ENCODE measurements at places on chromosomes 2 and 18. TPM values are rescaled to one million over a fixed set of nuclear protein-coding genes. Genes with fewer than 3 reads are reported as not detected.

The CNDP1 gene
- not detected for total RNA-seq

The ADRA2B gene
- not detected for total RNA-seq

The CCDC150 gene
- 4.4 TPM for total RNA-seq

DNA sequence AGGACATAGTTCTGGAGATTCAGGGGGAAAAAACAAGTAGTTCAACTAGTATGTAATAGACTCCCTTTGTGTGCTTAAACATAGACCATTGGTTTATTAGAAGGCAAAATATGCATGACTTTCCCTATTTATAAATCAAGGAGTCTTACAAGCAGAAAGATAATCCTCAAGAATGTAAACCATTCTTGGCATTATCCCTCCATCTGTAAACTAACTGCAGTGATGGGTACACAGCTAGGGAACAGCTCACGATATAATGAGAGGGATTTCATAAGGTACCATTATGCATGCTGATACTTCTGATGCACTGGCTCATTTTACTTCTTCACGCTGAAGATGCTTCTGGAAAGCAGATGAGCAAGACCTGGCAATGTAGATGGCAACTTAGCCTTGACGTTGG, 878 bp downstream of the FBXO15 start:
- peak; percentile 1 for DNase-seq

DNA sequence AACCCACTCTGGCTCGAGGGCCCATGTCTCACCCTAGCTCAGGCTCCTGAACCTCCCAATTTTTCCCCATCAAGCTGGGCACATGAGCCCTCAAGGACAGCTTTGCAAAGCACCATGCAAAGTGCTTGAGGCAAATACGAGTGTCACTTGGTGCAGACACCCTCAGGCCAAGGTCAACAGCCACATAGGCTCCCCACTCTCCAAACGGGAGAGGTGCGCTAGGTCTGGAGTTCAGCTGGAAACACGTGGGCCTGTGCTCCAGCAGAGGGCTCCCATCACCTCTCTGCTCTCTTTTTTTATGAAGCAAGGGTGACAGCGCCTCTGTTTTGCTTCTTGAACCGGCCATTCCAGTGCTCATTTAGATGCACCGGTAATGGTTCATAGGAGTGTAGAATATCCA, 11.9 kb upstream of the ARHGAP25 start:
- DNase-seq = no peak

- DNase-seq = no peak
Observed at GRCh38 chr2:120244656-120245519, 7.8 kb upstream of the RALB start.

DNA sequence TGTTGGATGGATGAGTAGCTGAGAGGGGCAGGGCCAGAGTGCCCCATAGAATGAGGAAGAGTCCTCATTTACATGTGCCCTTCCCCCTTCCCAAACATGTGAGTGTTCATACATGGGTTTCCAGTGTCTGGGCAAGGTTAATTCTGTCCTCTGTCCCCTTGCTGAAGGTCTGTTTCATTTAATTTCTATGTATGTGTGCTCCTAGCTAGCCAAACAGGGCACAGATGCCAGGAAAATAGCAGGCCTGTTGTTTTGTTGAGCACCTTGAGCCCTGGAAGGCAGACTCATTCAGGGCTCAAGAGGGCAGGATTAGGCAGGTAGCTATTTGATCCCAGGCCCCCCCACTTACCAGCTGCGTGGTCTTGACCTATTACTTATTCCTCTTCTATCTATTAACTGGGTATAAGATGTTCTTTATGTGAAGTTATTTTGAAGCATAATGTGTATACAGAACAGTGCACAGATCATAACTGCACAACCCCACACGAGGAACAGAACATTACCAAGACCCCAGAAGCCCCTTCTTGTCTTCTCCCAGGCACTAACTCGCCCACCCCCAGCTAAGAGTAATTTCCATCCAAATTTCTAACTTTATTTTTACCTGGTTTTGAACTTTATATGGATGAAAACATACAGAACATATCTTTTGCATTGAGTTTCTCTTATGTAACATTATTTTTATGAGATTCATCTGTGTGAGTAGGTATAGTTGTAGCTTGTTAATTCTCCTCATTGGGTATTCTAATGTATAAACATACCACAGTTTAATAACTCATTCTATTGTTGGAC, 164.3 kb downstream of the RPIA start:
- DNase-seq = no peak

The COLEC12 gene
- total RNA-seq = 0.02 TPM

- DNase-seq = no peak
Observed at GRCh38 chr18:74477771-74478170, 18.4 kb upstream of the CNDP2 start.

The L3MBTL4 gene
- total RNA-seq = not detected

The CFAP221 gene
- total RNA-seq = 0.57 TPM

GRCh38 chr18:35110059-35110458, 68.8 kb downstream of the MAPRE2 start:
- DNase-seq = no peak

The IL1RL1 gene
- total RNA-seq = not detected

The CRYGD gene
- not detected for total RNA-seq

DNA sequence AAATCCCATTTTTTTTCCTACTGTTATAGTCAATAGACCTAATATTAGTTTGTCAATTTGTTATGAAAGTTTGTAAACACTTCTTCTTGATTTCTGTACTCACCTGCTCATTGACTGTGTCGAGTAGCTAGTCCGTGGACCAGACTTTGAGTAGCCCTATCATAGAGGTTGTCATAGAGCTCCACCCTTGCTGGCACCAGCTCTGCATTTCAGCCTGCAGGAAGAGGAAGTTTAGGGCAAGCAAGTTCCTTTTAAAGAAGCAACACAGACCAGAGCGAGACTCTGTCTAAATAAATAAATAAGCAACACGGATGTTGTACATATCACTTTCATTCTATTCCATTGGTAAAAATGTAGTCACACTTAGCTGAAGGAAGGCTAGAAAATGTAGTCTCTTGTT, 74.0 kb downstream of the MCFD2 start:
- DNase-seq = no peak

GRCh38 chr2:54551123-54551756, 95.1 kb downstream of the SPTBN1 start:
- DNase-seq = no peak

DNA sequence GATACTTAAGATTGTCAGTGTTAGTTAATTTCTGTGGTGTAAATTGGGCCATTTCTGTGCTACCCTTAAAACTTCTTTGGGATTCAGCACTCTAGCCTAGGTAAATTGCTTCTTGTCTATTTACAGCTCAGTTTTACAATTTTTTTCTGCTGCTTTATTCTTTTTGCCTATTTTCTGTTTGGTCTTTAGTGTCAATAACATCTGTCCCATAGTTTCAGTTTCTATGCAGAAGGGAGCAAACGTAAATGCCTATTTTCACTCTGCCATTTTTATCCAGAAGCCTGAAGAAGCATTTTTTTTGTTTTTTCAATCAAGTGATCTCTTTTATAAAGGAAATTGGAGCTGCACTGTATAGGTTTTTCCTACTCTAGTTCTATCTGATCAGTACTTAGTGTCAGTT, 564.9 kb upstream of the MEX3C start:
- no peak for DNase-seq

The SMC6 gene
- total RNA-seq = 38.6 TPM

The USP40 gene
- 62.0 TPM for total RNA-seq

The STPG4 gene
- 4.4 TPM for total RNA-seq

DNA sequence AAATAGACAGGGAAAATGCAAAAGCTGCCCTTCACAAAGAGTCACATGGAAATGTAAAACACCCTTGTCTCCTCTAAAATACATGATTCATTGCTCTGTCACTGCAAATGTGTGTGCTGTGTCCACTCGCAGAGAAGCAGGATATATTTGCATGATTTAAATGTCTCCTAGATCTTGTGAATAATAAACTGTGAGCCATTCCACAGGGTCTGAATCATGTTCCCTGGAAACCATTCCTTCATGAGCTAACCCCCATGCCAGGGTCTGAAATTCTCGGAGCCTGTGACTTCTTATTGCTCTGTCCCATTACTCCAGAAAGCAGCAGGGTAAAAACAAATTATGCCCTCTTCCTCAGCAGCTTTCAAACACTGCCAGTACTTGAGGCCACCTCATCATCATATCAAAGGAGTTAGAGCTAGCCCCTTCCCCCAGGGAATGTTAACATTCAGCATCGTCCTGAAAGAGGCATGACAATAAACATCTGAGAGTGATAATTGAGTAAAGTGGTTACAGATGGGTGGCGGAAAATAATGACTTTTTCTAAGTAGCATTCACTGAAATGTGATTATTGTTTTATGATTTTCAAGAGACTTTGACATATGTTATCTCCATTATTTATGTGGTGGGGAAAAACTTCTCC, 11.7 kb upstream of the CNGA3 start:
- peak; percentile 90 for DNase-seq

The LRP1B gene
- total RNA-seq = 0.03 TPM

The G6PC2 gene
- total RNA-seq = not detected

- no peak for DNase-seq
Observed at GRCh38 chr18:35227254-35227653, 13.6 kb upstream of the ZNF397 start.

- DNase-seq = peak; percentile 83
Observed at GRCh38 chr18:28267878-28268625, 91.1 kb upstream of the CDH2 start.

DNA sequence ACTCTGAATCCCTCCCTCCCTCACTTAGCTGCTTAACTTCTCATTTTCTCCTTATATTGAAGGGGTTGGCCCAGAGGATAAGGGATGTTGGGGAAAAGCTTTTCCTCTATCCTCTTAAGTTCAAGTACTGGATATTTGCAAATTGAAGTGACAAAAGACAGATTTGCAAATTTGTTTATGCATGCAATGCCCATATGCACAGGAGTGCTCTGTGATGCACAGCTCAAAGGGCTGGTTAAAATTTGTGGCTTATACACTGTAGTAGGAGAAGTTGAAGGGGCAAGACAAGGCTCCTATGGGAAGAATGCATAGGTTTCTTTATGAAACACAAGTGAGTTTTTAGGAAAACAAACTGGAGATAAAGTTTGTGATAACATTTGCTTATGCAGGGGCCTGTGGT, 8.4 kb upstream of the MSH6 start:
- DNase-seq = no peak

- peak; percentile 46 for DNase-seq
Observed at GRCh38 chr2:155350783-155351580, 652.5 kb downstream of the KCNJ3 start.

DNA sequence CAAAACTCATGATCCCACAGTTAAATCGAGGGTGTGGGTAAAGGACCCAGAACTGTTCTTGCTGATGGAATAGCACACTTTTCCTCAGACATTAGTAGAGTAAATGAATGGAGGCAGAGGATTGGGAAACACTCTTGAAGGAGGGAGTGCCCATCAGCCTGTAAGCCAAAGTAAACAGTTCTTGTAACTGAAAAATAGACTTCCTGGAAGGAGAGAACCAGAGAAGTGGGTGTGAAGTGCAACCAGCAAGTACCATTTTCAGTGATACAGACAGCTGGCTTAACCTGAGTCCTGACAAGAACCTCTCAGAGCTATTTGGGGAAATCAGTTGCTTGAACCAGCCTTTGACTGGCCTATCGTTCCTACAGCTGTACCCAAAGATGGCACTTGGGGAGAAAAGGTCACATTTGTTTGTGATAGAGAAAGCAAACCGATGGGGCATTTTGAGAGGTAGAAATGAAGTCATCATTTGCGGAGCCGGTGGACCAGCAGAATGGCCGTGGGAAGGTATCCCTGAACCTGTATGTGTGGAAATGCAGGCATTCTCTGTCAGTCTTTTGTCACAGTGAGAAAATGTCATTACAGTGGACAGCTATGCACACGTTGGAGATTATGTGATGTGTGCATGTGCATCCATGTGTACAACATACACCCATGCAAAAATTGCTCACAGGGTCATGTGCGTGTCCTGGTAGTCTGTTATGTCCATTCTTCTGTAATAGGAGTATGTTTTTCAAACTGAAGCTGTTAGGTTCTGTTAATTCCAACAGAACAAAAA, 17.8 kb downstream of the CRIM1 start:
- peak; percentile 64 for DNase-seq

GRCh38 chr2:50995610-50996009, 36.3 kb downstream of the NRXN1 start:
- peak; percentile 80 for DNase-seq

GRCh38 chr18:48824231-48824970, 126.4 kb downstream of the SMAD7 start:
- DNase-seq = no peak

- DNase-seq = no peak
Observed at GRCh38 chr18:10923141-10923540, 226.2 kb downstream of the PIEZO2 start.

DNA sequence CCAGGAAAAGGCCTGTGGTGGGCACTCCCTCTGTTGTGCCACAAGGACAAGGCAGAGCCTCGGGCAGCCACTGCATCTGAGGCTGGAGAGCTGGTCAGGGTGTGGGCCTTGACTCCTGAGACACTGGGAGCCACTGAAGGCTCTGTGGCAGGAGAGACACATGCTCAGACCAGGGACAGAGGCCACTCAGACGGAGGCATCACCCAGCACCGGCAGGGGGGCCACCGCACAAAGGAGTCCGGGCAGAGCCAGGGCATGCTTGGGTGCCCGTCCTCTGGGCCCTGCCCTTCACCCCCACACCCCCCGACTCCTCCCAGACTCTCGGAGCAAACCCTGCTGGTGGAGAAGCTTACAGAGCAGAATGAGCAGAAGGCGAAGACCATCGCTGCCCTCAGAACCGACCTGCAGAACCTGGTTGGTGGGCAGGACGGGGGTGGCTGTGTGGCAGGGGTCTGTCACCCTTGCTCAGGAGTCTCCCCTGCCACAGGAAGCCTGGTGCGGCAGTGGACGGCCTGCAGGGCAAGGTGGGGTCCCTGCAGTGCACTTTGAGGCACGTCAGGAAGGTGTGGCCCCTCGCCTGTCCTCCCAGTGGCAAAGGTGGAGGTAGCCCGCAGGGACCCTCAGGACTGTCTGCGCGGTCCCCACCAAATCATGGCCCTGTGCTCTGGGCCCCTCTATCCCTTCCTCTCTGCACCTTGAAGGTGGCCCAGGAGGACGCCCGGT, 26.0 kb downstream of the CROCC2 start:
- DNase-seq = no peak

DNA sequence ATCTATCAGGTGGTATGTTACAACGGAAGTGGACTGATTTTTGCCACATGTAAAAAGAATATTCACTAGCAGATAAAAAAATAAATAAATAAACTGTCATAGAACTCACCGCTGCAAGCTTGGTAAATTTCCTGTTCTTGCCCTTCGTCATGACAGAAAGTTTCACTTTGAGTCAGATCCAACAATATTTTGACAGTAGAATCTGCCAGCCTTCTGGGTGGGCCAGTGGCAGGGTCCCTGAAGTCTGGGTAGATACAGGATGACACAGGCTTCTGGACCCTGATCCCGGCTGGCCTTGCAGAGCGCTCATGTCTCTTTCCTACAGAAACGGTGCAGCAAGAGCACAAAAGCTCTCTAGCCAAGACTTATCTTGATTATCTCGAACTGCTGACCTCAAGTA, 97.8 kb upstream of the PMAIP1 start:
- DNase-seq = no peak

GRCh38 chr2:239216614-239217273, 184.1 kb downstream of the HDAC4 start:
- DNase-seq = no peak

The ALS2 gene
- 30.6 TPM for total RNA-seq

GRCh38 chr2:97678298-97678697, 8.8 kb downstream of the C2orf92 start:
- DNase-seq = no peak

GRCh38 chr2:101272045-101272784, 19.5 kb downstream of the CNOT11 start:
- no peak for DNase-seq

- DNase-seq = no peak
Observed at GRCh38 chr2:167785606-167786216, 461.7 kb downstream of the STK39 start.

All from A172 (cell line).